ENCODE measurements at places on chromosomes 6 and 20.

- no peak for DNase-seq
These were observed 168.3 kb upstream of the SPACA1 start for GRCh38 chr6:87879132-87879861.

GRCh38 chr6:93749930-93750329 lies 330.6 kb upstream of the EPHA7 start:
- DNase-seq: no peak

DNA sequence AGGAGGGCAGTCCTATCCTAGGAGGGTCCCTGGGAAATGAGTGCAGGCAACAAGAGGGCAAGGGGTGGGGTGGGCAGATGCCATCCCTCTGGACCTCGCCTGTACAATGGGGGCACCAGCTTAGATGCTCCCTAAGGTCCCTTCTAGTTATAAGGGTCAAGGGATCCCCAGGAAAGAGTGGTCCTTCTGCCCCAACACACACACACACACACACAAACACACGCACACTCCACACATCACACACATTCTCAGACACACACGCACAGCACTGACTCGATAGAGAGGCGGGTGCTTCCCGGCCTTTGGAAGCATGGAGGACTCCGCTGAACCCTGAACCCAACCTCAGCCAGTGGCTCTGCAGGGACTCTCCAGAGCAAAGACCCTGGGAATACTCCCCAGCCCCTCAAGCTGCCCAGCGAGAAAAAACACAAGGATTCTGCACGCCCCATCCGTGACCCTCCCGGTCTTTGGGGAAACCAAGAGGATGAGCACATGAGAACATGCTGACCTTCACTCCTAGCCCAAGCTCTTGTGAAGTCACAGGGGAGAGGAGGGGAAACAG lies 64.6 kb downstream of the MDGA1 start:
- DNase-seq: no peak

GRCh38 chr6:109508166-109508860 lies 25.3 kb upstream of the ZBTB24 start:
- DNase-seq: no peak

GRCh38 chr6:444653-445275 lies 53.2 kb downstream of the IRF4 start:
- peak; percentile 71 for DNase-seq

DNA sequence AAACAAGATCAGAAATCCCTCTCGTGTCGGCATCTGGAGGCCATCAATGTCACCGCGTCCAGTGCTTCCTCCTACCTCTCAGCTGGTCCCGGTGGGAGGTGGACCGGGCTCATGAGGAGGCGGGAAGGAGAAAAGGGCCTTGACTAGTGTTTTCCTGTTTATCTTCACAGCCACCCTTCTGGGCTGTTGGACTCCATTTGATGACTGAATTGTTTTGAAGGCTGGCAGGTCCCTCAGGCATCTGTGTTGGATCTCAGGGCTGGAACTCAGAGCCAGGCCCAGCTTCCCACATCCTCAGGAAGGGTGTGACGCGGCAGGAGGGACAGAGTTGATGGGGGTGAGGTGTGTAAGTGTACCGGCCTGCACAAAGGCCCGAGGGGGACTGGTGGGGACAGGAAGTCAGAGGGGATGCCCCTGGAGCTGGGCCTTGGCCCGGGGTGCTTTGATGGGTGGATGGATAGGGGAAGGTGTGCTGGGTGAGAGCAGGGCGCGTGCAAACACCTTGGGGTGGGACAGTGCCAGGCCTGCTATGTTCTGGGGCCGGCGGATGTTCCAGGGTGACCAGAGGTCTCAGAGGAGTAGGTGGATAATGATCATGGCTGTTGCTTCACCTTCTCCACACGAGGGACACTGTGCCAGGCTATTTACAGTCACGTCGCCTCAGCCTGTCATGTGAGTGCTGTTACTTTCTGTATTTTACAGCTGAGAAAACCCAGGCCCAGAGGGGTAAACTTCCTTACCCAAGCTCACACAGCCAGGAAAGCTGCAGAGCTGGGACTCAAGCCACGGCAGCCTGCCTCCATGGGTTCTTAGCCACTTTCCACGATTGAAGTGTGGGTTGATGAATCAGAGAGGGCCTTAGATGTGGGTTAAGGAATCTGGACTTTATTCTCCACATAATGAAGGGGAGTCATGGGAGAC lies 17.9 kb upstream of the CHMP4B start:
- no peak for DNase-seq

- DNase-seq: no peak
These were observed 20.8 kb upstream of the TRAF3IP2 start for GRCh38 chr6:111626441-111626840.

DNA sequence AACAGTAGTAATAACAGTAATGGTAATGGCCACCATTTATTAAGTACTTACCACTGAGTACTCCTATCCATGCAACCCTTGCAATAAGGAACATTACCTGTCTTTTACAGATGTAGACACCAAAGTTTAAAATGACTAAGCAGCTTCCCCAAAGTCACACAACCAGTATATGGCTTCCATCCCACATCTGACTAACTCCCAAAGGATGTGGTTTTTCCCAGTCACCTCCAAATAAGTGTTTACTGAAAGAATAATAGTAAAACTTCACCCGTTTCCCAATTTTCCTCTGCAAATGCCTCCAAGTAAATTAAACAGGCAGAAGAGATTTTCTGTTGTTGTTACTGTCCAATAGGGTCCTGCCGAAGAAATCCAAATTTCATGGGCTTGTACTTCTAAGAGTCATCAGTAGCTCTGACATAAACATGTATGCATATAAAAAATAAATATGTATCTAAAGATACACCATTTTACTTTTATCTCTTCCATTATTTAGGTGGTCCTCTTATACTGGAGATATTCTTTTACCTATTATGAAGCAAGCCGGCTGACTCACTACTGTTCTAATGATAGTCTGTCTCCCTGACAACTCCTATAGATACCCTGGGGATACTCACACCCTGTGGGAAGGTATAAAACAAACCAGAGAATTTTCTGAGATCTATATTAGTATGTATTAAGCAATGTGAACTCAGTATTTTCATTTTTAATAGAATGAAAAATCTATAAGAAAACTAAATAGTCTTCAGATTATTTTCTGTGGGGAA lies 77.9 kb upstream of the ID4 start:
- DNase-seq: no peak

GRCh38 chr6:143038833-143039232 lies 21.9 kb upstream of the AIG1 start:
- no peak for DNase-seq

DNA sequence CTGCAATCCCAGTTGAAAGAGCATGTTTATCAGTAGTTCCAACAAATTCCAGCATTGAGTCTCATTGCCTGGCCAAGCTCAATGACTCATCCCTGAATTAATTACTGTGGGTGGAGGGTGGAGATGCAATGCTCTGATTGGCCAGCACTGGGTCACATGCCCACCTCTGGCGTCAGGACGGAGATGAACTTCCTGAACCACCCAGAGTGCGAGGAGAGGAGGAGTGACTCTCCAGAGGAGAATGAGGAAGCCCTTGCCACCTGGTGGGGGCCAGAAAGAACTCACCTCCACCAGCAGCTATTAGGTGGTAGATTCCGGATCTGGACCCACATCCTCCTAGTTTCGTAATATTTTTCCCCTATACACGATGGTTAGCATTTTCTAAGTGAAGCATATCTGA lies 283.9 kb downstream of the TBC1D7 start:
- DNase-seq: no peak

- DNase-seq: no peak
These were observed 77.8 kb downstream of the DLL1 start for GRCh38 chr6:170212956-170213636.

DNA sequence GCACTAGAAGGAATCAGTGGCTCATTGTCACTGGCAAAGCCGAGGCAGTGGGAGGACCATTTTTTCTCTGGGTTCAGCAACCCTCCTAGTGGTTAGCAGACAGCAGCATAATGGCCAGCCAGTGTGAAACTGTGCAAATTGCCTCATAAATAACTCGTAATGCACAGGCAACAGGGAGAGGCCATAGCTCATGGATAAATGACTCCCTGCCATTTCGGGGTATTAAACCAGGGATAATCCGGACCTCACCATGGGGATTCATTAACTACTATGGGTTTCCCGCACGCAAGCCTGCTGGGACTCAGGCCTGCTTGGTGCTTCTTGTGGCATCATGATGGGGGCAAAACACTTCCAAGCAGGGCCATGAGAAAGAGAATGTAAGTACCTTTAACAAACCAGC lies 158.2 kb upstream of the CHD6 start:
- no peak for DNase-seq

GRCh38 chr6:12567682-12568081 lies 148.9 kb upstream of the PHACTR1 start:
- DNase-seq: no peak

GRCh38 chr6:54717849-54718455 lies 128.6 kb upstream of the FAM83B start:
- DNase-seq: peak; percentile 73

DNA sequence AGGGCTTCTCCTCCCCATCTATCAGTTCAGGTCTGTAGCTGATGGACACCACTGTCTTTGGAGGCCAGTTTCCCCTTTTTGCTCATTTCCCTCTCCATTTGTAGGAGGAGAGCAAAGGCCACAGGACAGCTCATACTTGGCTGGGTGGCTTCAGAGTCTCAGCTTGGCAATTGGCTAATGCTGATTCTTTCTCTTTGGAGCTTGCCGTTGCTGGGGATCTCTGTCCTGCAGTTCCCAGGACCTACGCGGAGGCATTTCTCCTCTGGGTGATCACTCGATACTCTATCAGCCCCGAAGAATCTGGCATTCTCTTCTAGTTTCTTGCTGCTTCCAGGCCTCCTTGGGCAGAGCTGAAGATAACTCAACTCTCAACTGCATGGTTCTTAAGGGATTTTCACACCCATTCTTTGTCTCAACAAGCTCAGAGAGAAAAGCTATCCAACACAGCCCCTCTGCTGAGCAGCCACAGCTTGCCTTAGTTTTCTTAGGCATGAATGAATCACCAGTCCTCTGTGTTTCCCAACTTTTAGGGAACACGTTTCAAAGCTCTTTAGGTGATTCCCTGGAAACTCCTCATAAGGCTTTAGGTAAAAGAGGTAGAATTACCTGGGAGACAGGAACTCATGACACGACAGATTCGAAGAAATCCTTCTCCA lies 19.2 kb upstream of the SSR1 start:
- no peak for DNase-seq

DNA sequence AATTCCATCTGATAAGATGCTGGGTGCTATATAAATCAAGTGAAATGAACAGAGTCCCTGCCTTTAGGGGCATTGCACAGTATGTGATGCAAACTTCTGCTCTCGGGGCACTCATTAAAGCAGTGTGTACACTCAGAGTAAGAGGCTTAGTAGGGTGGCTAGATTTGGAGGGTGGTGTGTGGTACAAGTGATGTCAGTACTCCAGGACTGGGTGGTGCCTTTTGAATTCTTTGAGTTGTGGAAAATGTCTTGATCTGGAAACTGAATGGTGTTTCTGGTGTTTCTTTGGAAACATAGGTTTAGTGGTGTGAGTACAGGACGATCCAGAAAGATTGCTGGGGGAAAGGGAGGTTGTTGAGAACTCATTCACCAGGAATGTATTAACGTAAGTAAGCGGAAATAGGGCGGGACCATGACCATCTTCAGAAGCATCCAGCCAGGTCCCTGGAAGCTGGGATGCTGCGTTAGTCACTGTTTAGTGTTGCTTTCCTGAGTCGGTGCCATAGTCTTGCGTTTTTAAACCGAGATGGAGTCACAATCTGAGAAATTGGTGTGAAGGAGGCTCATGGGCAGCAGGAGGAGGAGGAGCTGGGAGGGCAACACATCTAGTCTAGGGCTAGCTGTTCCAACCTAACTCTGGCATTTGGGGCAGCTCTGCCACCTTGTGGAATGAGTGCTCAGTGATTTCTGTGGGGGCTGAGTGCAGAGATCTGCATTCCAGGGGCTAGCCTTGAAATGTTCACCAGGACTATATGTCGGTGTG lies 70.3 kb downstream of the SCAND1 start:
- peak; percentile 66 for DNase-seq

DNA sequence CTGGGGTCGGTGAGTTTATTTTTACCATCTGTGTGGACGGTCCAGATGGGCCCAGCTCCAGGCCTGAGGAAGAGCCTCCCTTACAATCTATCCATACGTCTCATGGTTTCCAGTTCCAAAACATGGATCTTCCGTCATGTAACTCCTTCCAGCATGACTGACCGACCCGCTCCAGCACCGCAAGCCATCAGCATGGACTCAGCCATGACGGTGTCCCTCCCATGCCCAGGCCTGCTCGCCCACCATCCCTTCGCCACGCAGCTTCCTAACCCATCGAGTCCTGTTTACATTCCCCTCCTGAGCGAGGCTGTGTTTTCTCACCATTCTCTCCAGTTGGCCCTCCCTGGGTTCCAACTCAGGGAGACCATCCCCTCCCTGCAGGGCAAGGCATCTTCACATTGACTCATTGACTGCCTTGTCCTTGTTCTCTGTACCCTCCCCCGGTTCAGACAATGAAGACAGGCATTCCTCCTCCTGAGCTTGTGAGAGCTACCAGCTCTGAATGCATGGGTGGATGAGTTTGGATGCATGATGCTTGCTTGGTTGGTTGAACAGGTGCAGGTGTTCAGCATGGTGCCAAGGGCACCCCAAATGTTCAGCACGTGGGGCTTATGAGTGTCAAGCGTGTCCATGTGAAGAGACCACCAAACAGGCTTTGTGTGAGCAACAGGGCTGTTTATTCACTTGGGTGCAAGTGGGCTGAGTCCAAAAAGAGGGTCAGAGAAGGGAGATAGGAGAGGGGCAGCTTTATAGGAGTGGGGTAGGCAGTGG lies 235.8 kb downstream of the SMOC2 start:
- no peak for DNase-seq

DNA sequence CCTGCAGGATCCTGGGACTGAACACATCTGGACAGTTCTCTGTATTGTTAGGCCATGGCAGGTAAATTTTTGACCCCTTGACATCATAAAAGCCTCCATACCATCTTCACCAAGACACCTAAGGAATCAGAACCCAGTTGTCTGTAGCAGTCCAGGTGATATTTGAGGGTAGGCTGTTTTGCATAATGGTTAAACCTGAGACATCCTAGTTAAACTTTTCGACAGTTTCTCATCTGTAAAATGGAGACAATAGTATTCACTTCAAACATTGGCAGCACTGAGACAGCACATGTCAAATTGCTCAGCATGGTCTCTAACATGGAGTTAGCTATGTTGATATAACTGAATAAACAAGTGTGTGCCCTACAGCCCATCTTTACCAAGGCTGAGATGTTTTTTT lies 24.8 kb downstream of the C6orf62 start:
- no peak for DNase-seq

- no peak for DNase-seq
These were observed 559 bp upstream of the EYA4 start for GRCh38 chr6:133240511-133241085.

DNA sequence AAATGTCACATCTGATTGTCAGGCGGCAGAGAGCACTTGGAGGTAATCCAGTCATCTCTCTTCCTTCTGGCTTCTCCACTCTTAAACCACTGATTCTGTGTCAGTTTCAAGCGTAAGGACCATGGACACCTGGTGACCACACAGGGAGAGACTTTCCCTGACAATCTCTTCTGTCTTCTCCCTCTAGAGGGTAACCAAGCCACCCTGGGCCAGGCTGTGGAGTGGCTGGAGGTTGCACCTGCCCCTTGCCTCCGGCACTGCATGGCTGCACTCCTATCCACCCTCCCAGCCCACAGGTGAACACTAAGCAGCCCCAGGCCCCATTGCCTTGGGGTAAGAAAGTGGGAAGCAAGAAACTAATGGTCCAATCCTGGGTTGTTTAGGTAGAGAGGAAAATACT lies 78.7 kb downstream of the BFSP1 start:
- no peak for DNase-seq

- DNase-seq: no peak
These were observed 207.6 kb upstream of the CDH4 start for GRCh38 chr20:61044499-61044898.

- no peak for DNase-seq
These were observed 26.4 kb downstream of the GPX5 start for GRCh38 chr6:28551891-28552666.
